SK-MEL-5 (cell line): ENCODE measurements at places on chromosomes 6 and 20.

DNA sequence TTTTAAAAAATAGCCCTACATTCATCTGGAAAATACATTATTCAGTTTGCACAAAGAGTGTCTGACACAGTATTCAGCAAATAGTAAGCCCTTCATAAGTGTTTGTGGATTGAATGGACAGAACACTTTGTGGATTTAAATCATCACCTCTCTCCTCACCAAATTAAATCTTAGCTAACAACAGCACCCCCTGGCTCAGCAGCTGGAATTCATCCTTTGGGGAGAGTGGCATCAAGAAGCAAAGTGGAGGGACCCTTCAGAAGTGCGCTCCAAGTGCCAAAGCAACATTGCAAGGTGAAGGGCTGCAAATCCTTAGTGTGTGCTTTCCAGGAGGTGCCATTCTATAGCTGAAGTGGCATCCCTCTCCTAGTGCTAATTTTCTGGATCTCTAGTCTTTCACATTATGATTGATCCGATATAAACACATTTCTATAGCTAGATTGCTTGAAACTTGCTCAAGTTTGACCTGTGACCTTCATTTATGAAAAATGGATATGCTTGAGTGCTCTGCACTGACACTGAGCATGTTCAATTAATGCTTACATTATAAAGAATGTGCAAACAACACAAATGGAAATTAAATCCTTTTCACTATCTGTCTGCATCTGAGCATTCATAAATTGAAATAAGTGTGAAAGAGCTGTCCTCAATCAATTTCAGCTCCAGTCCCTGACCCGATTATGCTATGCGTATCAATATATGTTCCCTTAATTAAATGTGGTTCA lies 891.7 kb downstream of the C6orf118 start:
- DNase-seq, result no peak

DNA sequence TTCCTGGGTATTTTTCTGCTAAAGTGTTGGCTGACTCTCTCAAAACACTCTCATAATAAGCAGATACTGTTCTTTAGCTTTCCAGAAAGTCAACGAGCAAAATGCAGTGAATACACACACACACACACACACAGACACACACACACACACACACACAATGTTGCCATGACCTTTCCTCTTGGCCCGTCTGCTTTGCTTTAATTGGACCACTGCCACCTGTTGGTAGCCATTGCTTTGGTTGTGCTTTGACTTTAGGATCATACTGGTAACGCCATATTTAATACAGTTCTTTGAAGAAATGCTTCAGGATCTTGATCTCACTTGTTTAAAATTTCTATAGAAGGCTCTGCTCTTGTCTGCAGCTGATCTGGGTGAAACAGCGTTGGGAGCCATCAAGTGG lies 4.4 kb downstream of the FIG4 start:
- DNase-seq, result peak; percentile 72

DNA sequence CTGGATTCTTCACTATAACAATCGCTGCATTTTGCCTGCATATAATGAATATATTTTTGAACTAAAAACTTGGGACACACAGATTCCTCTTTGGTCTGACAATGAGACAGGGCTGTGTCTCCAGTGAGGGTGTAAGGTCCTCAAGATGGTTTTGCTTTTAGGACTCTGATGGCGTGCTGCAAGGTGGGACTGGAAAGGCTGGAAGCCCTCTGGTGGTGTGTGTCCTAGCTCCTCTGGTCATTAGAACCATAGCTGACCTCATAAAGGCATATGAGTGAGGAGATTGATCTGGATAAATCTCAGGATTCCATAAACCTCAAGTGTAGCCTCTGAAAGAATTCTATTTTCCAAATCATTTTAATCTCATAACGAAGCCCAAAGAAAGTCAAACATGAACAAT lies 108.4 kb upstream of the ASF1A start:
- DNase-seq, result peak; percentile 31

- no peak for DNase-seq
These were observed 144.5 kb upstream of the MCHR2 start for GRCh38 chr6:100138346-100139022.
